ENCODE measurements at places on chromosomes 7 and 10.
A peak's percentile ranks its signal among the peaks of the same experiment; 100 is the strongest.

GRCh38 chr7:6350433-6351058, 78.1 kb upstream of the CYTH3 start:
- DNase-seq = no peak

DNA sequence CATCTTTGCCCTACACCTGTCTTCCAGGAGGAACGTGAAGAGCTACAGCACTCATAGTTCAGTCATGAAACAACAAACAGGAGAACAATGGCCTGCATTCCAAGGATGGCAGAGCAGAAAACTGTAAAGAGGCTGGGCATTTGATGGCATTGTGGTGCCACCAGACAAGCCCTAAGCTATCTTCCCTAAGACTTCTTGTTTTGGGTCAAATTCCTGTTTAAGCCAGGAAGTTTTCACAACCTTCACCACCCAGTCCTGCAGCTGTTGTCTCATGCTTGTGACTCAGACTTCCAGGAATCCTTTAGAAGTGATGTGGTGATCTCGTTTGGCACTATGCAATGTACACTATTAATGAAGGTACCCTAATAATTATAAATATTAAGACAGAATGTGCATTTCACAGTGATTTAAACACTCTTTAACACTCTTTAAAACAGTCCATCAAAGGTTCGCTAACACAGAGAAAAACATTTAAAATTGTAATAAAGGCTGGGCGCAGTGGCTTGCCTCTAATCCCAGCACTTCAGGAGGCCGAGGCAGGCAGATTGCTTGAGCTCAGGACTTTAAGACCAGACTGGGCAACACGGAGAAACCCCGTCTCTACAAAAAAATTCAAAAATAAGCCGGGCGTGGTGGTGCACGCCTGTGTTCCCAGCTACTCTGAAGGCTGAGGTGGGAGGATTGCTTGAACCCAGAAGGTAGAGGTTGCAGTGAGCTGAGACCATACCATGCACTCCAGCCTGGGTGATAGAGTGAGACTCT, 2.7 kb upstream of the HERPUD2 start:
- DNase-seq = peak; percentile 54

DNA sequence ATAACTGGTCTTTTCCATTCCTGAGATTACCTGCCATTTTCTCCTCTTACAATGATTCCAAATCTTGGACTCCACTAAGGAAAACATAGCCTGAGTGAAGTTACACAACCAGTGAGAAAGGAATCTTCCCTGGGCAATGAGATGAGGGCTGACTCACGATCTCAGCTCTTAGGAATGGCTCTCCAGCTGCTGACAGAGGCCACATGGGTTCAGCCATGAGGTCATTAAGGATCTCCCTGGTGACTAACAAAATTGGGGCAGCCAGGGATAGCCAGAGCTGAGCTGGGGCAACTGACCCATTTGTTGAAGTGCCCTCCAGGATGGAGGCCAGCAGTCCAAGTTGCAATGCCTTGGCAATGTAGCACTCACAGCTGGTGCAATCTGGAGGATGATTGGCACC, 78.7 kb upstream of the MKLN1 start:
- DNase-seq = peak; percentile 70

GRCh38 chr7:128119036-128119435, 87.8 kb upstream of the LRRC4 start:
- DNase-seq = no peak
